ENCODE measurements at places on chromosomes 5 and 9.

- DNase-seq: no peak
Measured at GRCh38 chr5:24788829-24789514, 144.2 kb upstream of the CDH10 start.

- no peak for DNase-seq
Measured at GRCh38 chr5:132215329-132215728, 12.3 kb downstream of the P4HA2 start.

DNA sequence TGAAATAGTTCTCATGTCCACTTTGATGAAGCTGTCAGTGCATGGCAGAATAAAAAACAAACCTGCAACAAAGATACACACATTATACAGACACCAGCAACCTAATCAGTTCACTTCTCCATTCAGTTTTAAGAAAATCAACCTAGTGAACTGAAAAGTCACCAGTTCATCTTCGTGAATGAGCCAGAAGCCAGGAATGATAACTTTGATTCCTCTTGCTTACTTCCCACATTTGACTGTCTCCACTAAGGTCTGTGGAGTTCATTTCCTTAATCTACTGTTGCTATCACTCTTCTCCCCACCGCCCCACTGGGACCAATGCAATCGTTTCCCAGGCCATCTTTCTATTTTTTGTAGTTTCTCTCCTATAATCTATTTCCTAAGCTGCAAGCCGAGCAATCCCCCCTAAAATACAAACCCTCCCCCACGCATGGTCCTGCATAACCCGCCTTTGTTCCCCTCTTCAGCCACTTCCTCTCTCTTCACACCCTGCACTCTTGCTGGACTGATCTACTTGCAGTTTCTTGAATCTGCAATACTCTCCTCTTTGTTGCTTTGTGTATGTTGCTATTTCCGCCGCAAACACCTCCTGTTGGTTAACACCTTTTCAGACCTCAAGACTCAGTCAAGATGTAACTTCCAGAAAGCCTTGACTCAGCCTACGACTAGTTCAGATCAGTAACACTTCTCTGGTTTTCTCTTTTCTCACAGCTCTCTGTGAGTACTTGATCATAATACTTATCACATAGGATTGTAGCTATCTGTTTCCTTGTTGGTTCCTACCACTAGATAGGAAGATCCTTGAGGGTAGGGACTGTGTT, 16.6 kb downstream of the STOM start:
- peak; percentile 11 for DNase-seq

DNA sequence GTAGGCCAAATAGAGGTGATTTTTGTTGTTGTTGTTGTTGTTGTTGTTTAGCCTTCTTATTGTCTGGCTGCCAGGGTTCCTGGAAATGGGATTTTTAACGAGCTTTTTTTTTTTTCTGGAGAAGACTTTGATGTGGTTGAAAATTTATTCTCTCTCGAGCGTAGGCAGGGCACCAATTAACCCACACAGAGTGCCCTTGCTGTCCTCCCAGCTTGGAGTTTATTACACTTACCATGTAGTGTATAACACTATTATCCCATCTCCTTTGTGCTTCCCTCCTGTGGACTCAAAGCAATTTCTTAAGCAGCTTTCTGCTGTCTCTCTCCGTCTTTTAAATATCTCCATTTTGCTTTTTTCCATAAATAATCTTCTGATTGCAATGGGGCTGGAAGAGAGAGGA, 57.4 kb downstream of the OR2K2 start:
- no peak for DNase-seq

GRCh38 chr9:108673386-108673785, 182.4 kb downstream of the ACTL7B start:
- no peak for DNase-seq

DNA sequence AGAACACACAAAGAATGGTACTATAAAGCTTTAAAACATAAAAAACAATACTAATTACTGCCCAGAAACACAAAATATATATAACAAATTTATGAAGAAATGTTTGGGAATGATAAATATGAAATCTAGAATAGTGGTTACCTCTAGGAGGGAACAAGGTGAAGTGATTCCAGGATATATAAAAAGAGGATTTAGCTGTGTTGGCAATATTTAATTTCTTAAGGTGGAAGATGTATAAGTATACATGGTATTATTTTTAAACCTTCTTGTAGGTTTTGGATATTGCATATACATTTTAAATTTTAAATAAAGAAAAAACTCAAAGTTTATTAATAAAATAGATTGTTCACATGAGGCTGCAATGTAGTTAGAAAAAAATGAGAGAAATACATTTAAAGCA, 112.7 kb upstream of the ZNF618 start:
- DNase-seq: no peak

- DNase-seq: no peak
Measured at GRCh38 chr5:178418471-178419010, 171.7 kb downstream of the COL23A1 start.

DNA sequence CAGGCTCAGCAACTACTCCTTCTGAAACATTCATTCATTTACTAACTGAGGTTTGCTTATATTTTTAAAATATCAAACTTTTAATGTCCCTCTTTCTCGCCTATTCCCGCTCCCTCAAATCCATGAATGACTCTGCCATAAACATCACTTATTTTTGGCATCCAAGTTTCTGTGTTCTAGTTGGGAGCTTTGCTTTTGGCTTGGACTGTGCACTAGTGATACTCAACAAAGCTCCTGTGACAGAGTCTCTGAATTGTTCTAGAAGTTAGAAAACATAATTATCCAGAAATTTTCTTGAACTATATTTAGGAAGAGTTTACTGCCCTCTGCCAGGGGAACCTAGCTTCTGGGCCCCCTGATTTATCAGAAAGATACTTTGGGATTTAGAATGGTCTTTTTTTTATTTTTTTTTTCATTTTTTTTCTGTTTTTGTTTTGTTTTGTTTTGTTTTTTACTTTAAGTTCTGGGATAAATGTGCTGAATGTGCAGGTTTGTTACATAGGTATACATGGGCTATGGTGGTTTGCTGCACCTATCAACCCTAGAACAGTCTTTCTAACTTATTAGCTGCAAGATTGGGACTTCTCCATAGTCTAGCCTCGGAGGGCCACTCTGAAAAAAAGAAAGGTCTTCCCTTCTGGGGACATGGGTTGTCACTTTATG, 64.7 kb upstream of the PTGER4 start:
- DNase-seq: no peak

GRCh38 chr5:35331956-35332950, 102.0 kb upstream of the PRLR start:
- no peak for DNase-seq

DNA sequence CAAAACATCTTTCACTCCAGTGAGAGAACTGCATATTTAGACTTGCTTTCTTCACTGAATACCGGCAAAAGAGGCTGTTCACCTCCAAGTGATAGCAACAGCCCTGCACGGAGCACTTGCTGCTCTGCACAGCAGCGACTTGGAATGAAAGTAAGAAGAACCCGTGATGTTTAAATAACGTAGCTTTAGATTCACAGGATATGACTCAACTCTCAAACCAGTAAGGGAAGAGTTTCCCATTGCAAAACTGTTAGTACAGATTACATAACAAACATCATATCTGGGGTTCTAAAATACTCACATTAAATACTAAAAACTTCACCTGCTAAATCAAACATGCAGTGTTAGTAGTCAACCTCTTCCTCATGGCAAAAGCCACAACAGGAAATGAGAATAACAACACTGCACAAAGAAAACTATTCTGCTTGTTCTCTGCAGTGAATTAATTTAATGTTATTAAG, 203.4 kb downstream of the MCTP1 start:
- no peak for DNase-seq

DNA sequence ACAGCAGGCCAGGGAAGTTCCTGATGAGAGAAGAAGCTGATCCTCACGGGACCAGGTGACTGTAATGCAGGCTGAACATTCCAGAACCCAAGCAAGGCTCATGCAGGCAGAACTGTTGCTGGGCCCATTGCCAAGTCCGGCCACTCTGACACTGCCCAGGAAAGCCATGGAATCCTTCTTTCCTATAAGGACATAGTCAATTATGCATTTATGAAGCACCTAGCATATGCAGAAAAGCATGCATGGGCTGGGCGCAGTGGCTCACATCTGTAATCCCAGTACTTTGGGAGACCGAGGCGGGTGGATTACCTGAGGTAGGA, 83.7 kb upstream of the SLC1A3 start:
- DNase-seq: no peak

- no peak for DNase-seq
Measured at GRCh38 chr5:96412868-96413449, 20.1 kb downstream of the PCSK1 start.

DNA sequence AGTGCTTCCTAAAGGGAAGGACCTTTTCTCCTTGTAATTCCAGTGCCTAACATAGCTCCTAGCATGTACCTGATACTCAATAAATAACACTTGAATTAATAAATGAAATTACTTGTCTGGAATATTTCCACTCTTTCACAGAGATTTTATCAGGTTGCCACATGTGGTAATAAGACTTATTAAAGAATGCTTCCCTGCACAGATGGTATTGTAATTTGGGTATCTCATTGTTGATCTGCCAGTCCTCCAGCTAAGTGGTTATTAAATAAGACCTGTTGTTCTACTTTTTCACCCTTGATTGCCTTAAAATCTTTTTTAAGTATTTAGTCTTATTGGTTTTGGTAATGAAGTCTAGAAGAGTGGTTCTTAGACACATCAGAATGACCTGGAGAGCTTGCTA, 28.1 kb upstream of the CETN3 start:
- no peak for DNase-seq

DNA sequence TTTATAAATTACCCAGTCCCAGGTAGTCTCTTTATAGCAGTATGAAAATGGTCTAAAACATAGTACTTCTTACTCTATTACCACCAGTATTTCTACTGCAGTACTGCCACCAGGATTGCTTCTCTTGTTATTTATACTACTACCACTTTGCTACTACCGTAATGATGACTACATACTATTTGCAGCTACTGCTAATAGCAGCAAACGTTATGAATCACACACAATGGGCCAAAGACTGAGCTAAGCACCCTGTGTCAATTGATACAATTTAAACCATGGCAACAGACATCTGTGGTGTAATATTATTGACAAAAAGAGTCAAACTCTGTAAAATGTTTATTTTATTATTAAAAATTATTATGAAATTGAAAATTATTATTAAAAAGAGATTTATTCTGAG, 15.3 kb upstream of the KIF12 start:
- no peak for DNase-seq

DNA sequence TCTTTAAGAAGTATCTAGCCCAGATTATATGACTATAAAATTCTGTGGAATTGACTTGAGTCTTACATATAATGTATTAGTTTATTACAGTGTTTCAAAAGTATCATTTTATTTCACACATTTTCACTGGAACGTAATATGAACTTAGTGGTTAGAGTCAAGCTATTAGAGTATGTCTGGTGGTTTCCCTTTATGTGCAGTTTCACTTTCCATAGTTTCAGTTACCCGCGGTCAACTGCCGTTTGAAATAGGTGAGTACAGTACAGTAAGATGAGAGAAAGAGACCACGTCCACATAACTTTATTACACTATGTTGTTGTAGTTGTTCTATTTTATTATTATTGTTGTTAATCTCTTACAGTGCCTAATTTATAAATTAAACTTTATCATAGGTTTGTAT, 50.5 kb downstream of the COMMD10 start:
- no peak for DNase-seq

GRCh38 chr5:135228222-135228621, 170.8 kb downstream of the MACROH2A1 start:
- no peak for DNase-seq

DNA sequence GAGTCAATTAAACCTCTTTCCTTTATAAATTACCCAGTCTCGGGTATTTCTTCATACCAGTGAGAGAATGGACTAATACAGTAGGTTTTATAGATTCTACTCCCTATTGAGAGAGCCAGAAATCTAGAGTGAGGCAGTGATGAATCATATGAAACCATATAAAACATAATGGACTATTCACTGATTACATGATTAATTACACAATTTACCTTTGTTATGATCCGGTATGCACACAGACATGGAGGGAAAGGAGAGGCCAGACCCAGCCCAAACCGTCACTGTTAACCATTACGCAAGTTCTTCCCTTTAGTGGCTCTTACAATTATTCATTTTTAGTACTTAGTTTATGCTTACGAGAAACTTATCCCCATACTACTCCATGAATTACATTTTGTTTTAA, 205.0 kb downstream of the DNAH5 start:
- DNase-seq: no peak

DNA sequence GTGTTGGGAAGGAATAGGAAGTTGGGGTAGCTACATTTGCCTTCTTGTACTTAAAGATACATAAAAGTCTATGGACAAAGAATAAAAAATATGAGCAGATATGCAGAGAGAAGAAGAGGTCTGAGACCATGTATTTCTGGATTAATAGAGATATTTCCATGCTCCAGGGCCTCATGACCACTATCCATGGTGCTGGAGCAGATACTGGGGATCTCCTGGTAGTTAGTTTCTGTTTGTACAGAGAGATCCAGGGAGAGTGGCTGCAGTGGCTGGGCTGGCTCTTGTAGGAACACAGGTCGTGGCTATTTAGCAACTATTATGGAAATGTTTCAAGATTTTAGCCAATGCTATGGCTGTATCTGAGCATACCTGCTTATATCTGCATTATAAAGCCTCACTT, 184.2 kb upstream of the TMEM161B start:
- no peak for DNase-seq

- DNase-seq: no peak
Measured at GRCh38 chr5:35294976-35295375, 64.7 kb upstream of the PRLR start.

- no peak for DNase-seq
Measured at GRCh38 chr5:73030531-73030930, 74.7 kb downstream of the FCHO2 start.

DNA sequence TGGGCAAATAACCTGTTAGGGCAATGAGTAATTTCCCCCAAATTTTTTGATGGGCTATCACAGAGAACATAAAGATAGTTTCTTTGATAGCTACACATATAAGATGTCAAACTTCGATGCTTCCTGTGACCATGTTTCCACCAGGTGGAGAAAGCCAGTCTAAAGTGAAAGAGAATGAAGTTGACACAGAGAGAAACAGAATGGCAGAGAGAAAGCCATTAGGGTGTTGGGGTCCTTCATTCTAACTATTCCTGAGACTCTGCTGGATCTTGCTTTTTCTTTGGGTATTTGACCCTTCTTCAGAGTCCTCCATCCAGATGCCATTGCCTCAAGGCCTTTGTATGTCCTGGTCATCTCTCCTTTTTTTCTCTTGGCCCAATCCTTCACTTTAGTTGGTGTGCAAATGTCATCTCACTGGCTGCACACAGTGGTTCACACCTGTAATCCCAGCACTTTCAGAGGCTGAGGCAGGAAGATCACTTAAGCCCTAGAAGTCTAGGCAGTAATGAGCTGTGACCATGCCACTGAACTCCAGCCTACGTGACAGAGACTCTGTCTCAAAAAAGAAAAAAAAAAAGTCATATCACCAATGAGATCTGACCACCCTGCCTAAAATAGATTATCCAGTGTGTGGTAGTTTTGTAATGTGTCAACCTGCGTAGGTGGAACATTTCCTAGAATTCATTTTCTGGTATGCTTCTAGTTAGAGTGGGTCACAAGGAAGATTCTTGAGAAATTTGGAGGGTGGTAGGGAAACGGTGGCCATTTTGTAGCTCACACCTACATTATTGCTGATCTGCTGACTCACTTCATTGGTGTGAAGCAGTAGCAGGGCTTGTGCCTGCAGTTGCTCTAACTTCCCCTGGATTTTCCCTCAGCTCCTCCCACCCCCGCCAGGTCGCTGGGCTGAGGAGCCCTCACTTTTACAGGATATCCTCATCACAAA, 20.8 kb upstream of the KIF2A start:
- peak; percentile 74 for DNase-seq
